ENCODE measurements at places on chromosomes 4 and X.

DNA sequence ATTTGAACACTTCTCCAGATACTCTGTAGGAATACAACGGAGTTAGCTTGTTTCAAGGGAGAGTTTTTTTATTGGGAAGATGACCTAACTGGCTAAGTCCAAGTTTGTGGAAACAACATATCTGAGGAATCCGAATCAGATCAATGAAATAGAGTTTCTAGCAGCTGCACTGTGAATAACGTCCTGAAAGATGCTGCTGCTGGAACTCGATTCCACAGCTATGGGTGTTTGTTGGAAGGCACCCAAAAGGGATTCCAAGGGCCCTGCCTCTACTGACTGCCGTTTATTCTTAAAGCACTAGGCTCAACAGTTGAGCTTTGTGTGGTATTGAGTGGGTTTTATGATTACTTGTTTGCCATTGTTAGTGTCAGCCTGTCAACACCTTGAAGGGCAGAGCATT lies 6.6 kb upstream of the GBA3 start:
- peak; percentile 54 for DNase-seq

- DNase-seq: peak; percentile 44
Measured at GRCh38 chr4:165079476-165079875, 25.8 kb downstream of the TRIM75 start.

GRCh38 chr4:139782926-139783522 lies 117.4 kb downstream of the MGST2 start:
- no peak for DNase-seq

DNA sequence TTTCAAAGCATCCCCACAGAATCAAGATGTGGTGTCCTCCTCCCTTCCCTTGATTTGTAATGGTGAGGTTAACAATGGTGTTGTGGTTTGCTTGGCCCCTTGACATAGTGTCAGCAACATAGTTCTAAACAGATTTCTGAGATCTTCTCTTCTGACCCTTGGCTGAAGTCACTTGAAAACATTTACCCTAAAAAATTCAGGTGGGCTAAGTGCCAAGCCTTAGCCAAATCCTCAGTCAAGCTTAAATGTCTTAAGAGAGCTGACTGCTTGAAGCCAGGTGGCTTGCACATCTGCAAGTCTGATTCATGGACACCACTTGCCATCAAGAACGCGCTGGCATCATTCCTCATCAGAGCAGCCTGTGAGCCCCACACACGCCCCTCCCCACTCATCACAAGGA lies 173.2 kb downstream of the MGST2 start:
- no peak for DNase-seq

- DNase-seq: no peak
Measured at GRCh38 chr4:8376361-8377102, 64.0 kb downstream of the ACOX3 start.
